Fibroblast of lung (primary cell): ENCODE measurements at places on chromosomes 5 and 9. TPM values are rescaled to one million over a fixed set of nuclear protein-coding genes. Genes with fewer than 3 reads are reported as not detected.

Gene ENTPD2
- under 0.01 TPM in 2 replicates for total RNA-seq

Gene DEPDC1B
- total RNA-seq: 2.1 and 2.5 TPM in 2 replicates

- no peaks in the 10 kb centered on the region for H3K4me1 ChIP-seq
- H3K27me3 ChIP-seq: peaks cover 10% of the 10 kb centered on the region
- no peak overlapping the region for H3K4me3 ChIP-seq
- H3K36me3 ChIP-seq: no peaks in the 10 kb centered on the region
- no peak for DNase-seq
These were observed 87.5 kb downstream of the FGF18 start for GRCh38 chr5:171506951-171507350.

Gene LCN6
- not detected in 2 replicates for total RNA-seq

DNA sequence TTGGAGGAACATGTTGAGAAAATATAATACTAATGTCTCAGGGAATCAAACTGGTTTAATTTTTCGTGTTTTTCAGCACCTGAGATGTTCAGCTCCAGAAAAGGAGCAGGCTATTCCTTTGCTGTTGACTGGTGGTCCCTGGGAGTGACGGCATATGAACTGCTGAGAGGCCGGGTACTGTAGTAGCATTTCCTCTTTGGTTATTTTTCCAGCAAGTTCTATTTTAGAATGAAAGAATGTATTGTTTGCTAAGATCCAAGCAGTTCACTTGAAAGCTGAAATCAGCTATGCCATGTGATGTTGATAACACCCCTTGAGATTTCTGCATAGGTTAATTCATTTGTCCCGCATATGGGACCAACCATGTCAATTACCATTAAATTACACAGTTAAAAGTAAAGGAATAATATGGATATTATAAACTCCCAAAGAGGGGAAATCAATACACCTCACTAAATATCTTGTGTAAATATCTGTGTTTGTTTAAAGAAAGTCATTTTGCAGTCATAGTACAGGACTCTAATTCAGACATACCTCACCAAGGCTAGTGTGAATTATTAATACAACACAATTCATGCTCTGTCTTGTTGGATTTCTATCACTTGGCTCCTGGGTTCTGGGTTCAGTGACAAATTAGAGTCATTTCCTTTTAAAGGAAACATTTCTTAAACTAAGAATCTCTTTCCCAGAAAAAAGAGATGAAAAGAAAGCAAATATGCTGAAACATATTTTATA, 126.8 kb downstream of the STK32A start:
- H3K36me3 ChIP-seq: no peaks in the 10 kb centered on the region
- no peak overlapping the region for H3K4me3 ChIP-seq
- H3K27ac ChIP-seq: no peak overlapping the region
